Prostate gland (tissue), 2 donors: ENCODE measurements at places on chromosomes 13 and 19. TPM values are rescaled to one million over a fixed set of nuclear protein-coding genes. Genes with fewer than 3 reads are reported as not detected.

- H3K27me3 ChIP-seq, result no peaks in the 10 kb centered on the region
- H3K4me3 ChIP-seq, result no peak overlapping the region
- H3K27ac ChIP-seq, result no peak overlapping the region
- DNase-seq, result no peak
- H3K36me3 ChIP-seq, result no peaks in the 10 kb centered on the region
- H3K4me1 ChIP-seq, result peaks cover 4% of the 10 kb centered on the region
Observed at GRCh38 chr19:42330241-42330711, 4.8 kb downstream of the MEGF8 start.

MEDAG gene
- total RNA-seq, result 0.23 TPM

DNA sequence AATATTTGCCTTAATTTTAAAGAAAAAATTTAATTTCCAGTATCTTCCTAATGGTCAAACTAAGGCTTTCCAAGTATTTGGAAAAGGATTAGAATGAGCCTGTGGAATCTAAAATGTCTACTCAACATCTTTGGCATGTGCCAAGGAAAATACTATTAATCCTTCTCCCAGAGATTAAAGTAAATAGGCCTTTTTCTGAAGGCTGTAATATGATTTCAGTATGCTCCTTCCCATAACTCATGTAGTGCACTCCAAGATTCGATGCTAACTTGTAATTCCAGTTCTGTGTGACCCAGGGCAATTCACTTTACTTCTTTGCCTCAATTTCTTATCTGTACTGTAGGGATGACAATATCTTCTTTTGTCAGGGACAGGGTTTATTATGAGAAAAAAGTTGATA lies 196.9 kb downstream of the ZIC5 start:
- no peaks in the 10 kb centered on the region for H3K27me3 ChIP-seq
- no peak overlapping the region for H3K4me3 ChIP-seq
- no peak overlapping the region for H3K27ac ChIP-seq

DNA sequence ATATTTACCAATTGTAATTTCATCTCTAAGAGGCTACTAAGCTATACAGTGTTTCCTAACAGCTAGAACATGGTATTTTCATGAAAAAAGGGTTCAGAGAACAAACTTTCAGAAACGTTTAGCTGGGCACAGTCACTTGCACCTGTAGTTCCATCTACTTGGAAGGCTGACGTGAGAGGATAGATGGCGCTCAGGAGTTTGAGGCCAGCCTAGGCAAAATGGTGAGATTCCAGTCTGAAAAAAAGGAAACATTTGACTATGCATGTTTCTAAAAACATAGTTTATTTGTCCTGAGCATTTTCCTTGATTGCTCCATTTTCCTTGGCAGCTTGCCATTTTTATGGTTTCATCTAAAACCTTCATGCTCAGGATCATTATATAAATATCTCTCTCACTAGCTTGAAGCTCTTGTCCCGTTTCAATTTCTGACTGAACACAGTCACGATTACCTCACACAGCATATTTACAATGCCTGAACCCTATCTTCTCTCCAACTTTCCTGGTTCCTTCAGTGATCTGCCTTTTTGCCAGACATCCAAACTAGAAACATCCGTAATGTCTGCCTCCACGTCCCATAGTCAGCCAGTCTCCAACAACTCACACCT lies 200.8 kb downstream of the RGCC start:
- no peak overlapping the region for H3K4me3 ChIP-seq
- no peak overlapping the region for H3K27ac ChIP-seq
- H3K27me3 ChIP-seq, result no peaks in the 10 kb centered on the region
- no peak for DNase-seq

- H3K27ac ChIP-seq, result peak overlapping the region; percentile 60
- DNase-seq, result no peak
- peaks cover 20% of the 10 kb centered on the region for H3K36me3 ChIP-seq
- no peaks in the 10 kb centered on the region for H3K27me3 ChIP-seq
- peaks cover 55% of the 10 kb centered on the region for H3K4me1 ChIP-seq
Observed at GRCh38 chr19:29672319-29672932, 7.2 kb downstream of the PLEKHF1 start.

ZNF441 gene
- total RNA-seq, result 7.3 TPM

CILP2 gene
- total RNA-seq, result 3.7 TPM

- H3K36me3 ChIP-seq, result no peaks in the 10 kb centered on the region
- H3K4me1 ChIP-seq, result peaks cover 5% of the 10 kb centered on the region
- H3K4me3 ChIP-seq, result peak overlapping the region; percentile 80
Observed at GRCh38 chr19:41351339-41352245, 2.1 kb downstream of the TGFB1 start.

- no peaks in the 10 kb centered on the region for H3K27me3 ChIP-seq
- H3K4me1 ChIP-seq, result no peaks in the 10 kb centered on the region
- H3K4me3 ChIP-seq, result no peak overlapping the region
- DNase-seq, result no peak
Observed at GRCh38 chr13:63090524-63090923, 1674.9 kb upstream of the PCDH20 start.

- H3K27me3 ChIP-seq, result no peaks in the 10 kb centered on the region
- no peak for DNase-seq
- H3K4me3 ChIP-seq, result no peak overlapping the region
- H3K36me3 ChIP-seq, result no peaks in the 10 kb centered on the region
Observed at GRCh38 chr19:18731562-18732008, 48.1 kb downstream of the CRTC1 start.

GRCh38 chr19:12521996-12522395 lies 29.3 kb downstream of the ZNF564 start:
- no peak overlapping the region for H3K27ac ChIP-seq
- H3K4me1 ChIP-seq, result no peaks in the 10 kb centered on the region
- no peak overlapping the region for H3K4me3 ChIP-seq
- H3K27me3 ChIP-seq, result no peaks in the 10 kb centered on the region
- DNase-seq, result no peak

- H3K4me1 ChIP-seq, result peaks cover 9% of the 10 kb centered on the region
- H3K27me3 ChIP-seq, result no peaks in the 10 kb centered on the region
- no peak overlapping the region for H3K27ac ChIP-seq
- no peak for DNase-seq
Observed at GRCh38 chr19:5718579-5719273, 1.2 kb downstream of the LONP1 start.

DNA sequence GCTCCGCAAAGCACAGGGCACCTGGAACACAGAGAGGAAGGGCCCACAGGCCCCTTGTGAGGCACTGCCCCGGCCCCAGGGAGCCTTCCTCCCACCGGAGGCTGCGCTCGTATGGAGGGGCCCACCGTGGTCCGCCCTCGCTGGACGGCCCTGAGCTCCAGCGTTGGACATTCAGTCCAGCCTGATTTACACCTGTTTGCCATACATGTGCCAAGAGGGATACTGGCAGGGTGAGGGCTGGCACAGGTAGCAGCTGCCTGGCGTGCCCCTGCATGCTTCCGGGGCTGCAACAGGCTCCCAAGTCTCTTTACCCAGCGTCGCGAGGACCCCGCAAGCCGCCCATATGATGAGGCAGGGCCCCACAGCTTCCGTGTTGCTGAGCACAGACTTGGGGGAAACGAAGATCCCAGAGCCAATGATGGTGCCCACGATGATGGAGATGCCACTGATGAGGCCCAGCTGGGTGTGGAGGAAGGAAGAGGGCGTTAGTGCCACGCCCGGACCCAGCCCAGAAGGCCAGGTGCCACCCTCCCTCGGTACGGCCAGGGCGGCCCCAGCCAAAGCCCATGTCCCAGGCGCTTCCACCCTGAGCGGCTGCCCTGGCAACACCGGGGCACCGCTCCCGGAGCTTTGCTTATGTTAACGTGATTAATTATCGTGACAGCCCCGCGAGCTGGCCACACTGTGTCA lies 5.1 kb downstream of the SLC7A9 start:
- no peaks in the 10 kb centered on the region for H3K27me3 ChIP-seq
- no peaks in the 10 kb centered on the region for H3K4me1 ChIP-seq
- H3K27ac ChIP-seq, result no peak overlapping the region
- no peak overlapping the region for H3K4me3 ChIP-seq

- H3K27ac ChIP-seq, result no peak overlapping the region
- DNase-seq, result no peak
- H3K4me3 ChIP-seq, result no peak overlapping the region
- no peaks in the 10 kb centered on the region for H3K36me3 ChIP-seq
Observed at GRCh38 chr13:49497272-49497671, 1.5 kb downstream of the PHF11 start.

- no peaks in the 10 kb centered on the region for H3K36me3 ChIP-seq
- H3K4me1 ChIP-seq, result peaks cover 8% of the 10 kb centered on the region
- peak overlapping the region; percentile 70 for H3K27ac ChIP-seq
- H3K27me3 ChIP-seq, result no peaks in the 10 kb centered on the region
- peak; percentile 50 for DNase-seq
- no peak overlapping the region for H3K4me3 ChIP-seq
Observed at GRCh38 chr19:16652854-16653253, 7.1 kb downstream of the SMIM7 start.

- no peaks in the 10 kb centered on the region for H3K27me3 ChIP-seq
- H3K4me3 ChIP-seq, result no peak overlapping the region
- H3K36me3 ChIP-seq, result no peaks in the 10 kb centered on the region
- no peaks in the 10 kb centered on the region for H3K4me1 ChIP-seq
Observed at GRCh38 chr13:75723901-75724300, 87.8 kb downstream of the LMO7 start.

DNA sequence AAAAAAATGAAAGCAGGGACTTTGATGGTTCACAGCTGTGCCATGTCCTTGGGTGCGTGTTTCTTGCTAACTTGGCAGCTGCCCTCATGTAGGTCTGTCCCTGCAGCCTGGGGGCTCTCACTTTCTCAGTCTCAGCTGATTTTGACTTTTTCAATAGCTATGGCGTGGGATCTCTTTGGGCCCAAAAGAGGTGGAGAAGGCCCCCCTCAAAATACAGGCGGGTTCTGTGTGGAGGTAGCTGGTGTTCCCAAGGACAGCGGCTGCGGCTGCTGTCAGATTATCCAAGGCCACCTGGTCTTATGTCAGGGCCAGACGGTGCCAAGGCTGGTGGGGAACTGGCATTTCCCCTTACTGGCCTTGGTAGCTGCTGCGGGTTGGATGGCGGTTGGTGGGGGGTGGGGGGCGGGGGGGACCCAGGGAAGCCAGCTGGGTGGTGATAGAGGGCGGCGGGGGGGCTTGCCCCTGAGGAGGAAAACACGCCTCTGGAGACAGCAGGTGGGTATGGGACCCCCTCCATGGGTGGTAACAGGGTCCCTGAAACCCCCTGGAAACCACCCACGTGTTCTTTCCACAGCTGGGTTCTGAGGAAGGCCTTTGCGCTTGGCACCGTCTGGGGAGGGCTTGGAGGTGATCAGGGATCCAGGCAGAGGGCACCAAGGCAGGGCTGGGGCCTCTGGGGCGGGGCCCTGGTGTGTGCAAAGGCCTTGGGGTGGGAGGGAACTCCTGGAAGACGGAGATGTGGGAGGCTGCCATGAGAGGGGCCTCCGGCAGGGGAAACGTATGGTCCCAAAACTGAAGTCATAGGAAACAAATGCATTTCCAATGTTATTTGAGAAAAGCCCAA lies 4.1 kb downstream of the TIMM13 start:
- H3K27ac ChIP-seq, result no peak overlapping the region
- no peak overlapping the region for H3K4me3 ChIP-seq
- peaks cover 3% of the 10 kb centered on the region for H3K36me3 ChIP-seq
- H3K4me1 ChIP-seq, result peaks cover 15% of the 10 kb centered on the region
- DNase-seq, result no peak

DNA sequence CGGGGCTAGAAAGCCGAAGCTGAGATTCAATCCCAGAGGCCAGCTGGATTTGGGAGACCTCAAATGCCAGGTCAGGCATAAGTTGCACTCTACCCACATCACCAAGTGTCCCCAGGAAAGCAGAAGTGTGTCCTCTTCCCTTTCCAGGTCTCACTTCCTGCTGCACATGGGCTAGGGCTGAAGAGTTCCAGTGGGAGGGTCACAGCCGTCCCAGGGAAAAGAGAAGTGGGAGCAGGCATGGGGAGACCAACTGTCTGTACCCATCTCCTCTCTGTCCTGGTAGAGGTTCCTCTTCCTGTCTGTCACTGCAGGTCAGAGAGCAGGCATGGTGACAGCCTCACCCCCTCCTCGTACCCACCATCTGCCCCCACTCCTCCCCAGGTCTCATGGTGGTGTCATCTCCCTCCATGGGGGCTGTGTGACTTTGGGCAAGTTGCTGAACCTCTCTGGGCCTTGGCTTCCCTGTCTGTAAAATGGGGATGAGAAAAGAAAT lies 14.8 kb downstream of the AXL start:
- H3K27me3 ChIP-seq, result no peaks in the 10 kb centered on the region
- no peak for DNase-seq
- H3K36me3 ChIP-seq, result no peaks in the 10 kb centered on the region

- no peak overlapping the region for H3K27ac ChIP-seq
- DNase-seq, result peak; percentile 70
- H3K4me1 ChIP-seq, result no peaks in the 10 kb centered on the region
- no peaks in the 10 kb centered on the region for H3K27me3 ChIP-seq
- H3K4me3 ChIP-seq, result no peak overlapping the region
Observed at GRCh38 chr19:6048793-6049405, 61.4 kb downstream of the RFX2 start.

- H3K27me3 ChIP-seq, result no peaks in the 10 kb centered on the region
- H3K36me3 ChIP-seq, result no peaks in the 10 kb centered on the region
- H3K4me1 ChIP-seq, result no peaks in the 10 kb centered on the region
- H3K27ac ChIP-seq, result no peak overlapping the region
- DNase-seq, result no peak
- H3K4me3 ChIP-seq, result no peak overlapping the region
Observed at GRCh38 chr13:110155072-110155471, 151.9 kb downstream of the COL4A1 start.

GRCh38 chr19:17346109-17346671 lies 8.8 kb downstream of the GTPBP3 start:
- H3K27me3 ChIP-seq, result no peaks in the 10 kb centered on the region
- H3K4me1 ChIP-seq, result no peaks in the 10 kb centered on the region
- no peak overlapping the region for H3K27ac ChIP-seq
- no peaks in the 10 kb centered on the region for H3K36me3 ChIP-seq
- DNase-seq, result peak; percentile 60

DNA sequence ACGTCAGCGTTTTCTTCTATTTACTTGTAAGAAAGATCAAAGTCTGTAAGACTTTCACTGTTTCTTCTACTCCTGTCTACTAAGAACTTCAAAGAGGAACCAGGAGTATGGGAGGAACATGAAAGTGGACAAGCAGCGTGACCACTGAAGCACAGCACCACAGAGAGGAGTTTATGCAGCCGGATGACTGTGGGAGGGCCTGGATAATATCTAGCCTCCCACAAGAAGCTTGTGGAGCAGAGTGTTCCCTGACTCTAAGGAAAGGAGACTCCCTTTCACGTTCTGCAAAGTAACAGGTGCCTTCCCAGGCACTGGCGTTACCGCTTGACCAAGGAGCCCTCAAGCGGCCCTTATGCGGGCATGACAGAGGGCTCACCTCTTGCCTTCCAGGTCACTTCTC lies 83.6 kb upstream of the PDCD5 start:
- no peaks in the 10 kb centered on the region for H3K36me3 ChIP-seq
- H3K27ac ChIP-seq, result no peak overlapping the region
- DNase-seq, result no peak
- H3K4me3 ChIP-seq, result no peak overlapping the region
- H3K27me3 ChIP-seq, result no peaks in the 10 kb centered on the region

ZNF808 gene
- total RNA-seq, result 14.5 TPM

HOOK2 gene
- total RNA-seq, result 126 TPM

LHB gene
- total RNA-seq, result 5.2 TPM
